ELR (cell line): ENCODE measurements at places on chromosomes 3 and 15.

DNA sequence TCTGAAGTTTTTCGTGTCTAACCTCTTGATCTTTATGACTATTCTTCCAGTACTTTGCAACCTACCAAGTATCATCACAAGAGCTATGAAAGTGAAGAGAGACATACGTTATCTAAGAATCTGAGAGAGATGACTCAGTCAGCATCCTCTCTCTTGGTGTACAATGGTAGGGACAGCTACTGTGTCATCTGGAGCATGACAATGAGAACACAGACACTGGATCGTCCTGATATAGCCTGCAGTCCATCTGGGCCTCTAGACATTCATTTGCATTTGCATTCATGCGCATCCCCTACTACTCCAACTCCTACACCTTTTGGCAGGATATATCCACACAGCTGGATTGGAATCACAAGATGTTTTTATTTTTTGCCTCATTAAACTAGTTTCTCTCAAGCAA lies 115.2 kb downstream of the PEX5L start:
- peak; percentile 13 for DNase-seq

GRCh38 chr3:28936154-28936553 lies 344.7 kb upstream of the RBMS3 start:
- DNase-seq, result no peak

DNA sequence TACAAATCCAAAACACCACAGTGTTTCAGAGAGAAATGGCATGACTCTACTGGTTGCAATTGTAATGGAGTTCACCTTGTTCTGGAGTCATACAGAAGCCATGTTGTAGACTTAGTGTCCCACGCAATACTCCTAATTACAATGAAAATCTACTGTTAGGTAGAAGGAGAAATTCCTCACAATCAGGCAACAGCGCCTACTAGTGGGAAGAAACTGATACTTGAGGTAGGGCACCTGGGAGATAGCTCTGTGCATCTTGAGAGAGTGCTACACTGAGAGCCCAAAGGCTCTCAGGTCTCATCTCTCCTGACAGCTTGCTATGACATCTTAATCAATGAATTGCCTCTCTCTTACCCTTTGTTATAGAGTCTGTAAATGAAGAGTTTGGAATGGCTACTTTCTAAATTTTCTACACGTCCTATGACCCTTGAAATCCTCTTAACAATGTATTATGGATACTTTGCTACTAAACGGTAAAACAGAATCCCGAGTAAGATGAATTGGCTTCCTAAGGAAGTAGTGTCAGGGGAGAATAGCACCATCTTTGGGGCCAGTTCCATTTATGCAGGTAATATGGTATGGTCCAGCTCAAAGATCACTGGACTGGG lies 422.7 kb upstream of the TPRG1 start:
- peak; percentile 56 for DNase-seq

DNA sequence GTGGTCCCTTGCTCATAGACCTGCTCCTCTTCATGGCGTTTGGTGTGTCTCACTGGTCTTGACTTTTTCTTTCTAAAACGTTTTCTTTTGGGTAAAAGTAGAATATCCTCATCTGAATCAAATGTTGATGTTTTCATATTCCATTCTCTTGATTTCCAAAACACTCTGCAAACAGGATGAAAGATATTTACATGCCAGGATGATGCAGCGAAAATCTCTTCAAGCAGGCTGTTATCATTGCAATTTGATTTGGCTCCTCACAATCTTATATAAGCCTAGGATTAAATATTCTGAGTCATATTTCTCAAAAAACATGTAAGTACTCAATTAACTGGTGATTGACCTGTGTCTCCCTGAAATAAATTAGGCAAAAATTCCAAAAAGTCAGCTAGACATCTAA lies 10.1 kb downstream of the PP2D1 start:
- no peak for DNase-seq

- DNase-seq, result no peak
Measured at GRCh38 chr15:40388941-40389823, 6.7 kb downstream of the KNSTRN start.
